ENCODE measurements at places on chromosomes 5 and 9.

GRCh38 chr5:102715082-102715807 lies 39.9 kb upstream of the PAM start:
- DNase-seq, result no peak

GRCh38 chr5:111083323-111083722 lies 8.8 kb upstream of the WDR36 start:
- DNase-seq, result no peak

GRCh38 chr5:10351199-10351905 lies 2.1 kb upstream of the MARCHF6 start:
- no peak for DNase-seq

- DNase-seq, result no peak
Observed at GRCh38 chr9:76733096-76733495, 31.1 kb upstream of the PCA3 start.

GRCh38 chr5:102801371-102801770 lies 46.3 kb downstream of the PAM start:
- no peak for DNase-seq

DNA sequence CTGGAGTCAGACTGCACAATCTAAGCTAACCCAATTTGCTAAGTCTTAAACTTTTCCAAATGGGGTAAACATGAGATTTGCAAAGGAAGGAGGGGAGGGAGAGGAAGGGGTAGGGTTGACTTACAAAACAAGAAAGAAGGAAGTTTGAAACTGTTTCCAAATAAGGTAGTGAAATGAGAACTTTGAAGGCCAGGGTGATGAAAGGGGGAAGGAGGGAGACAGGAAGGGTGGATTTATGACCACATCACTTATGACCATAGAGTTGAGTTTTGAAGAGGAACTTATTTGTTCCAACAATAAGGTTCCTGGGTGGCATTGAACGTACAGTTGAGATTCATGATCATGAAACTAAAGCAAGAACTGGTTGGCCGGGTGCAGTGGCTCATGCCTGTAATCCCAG lies 72.5 kb upstream of the DAPK1 start:
- no peak for DNase-seq
